NCI-H345 (cell line): ENCODE measurements at places on chromosomes 5 and 9.
A peak's percentile ranks its signal among the peaks of the same experiment; 100 is the strongest.

DNA sequence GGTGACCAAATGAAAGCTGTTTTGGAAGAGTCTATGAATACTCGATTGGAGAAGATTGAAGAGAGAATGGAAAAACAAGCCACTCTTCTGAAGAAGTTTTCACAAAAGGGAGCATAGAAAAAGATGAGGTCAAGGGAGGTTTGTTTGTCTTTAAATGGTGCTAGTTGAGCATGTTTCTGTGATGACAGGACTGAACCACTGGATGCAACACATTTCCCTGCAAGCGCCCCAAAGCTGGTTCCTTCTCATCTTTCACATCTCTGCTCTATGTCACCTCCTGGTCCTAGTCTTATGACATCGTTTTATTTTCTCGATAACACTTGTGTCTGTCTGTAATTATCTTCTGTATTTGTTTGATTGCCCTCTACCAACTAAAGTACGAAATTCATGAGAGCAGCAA lies 3.8 kb upstream of the CCDC192 start:
- DNase-seq: no peak

- DNase-seq: no peak
These were observed 9.9 kb upstream of the ANGPTL2 start for GRCh38 chr9:127132375-127132774.

DNA sequence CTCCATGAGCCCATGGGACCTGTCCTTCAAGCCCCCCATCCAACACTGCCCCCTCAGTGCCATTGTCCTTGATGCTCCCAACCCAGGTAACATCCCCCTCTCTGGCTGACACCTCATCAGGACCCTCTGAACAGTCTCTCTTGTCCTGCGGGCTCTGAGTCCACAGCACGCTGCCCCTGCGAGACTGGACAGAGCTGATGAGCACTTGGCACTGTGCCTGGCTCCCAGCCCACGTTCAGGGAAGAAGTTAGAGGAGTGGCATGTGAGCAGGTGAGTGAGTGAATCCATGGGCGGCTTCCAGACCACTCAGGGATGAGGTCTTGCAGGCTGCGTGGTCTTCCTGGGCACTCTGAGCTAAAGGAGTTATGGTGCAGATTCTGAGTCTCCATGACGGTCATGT lies 70.7 kb downstream of the PAX5 start:
- DNase-seq: no peak

DNA sequence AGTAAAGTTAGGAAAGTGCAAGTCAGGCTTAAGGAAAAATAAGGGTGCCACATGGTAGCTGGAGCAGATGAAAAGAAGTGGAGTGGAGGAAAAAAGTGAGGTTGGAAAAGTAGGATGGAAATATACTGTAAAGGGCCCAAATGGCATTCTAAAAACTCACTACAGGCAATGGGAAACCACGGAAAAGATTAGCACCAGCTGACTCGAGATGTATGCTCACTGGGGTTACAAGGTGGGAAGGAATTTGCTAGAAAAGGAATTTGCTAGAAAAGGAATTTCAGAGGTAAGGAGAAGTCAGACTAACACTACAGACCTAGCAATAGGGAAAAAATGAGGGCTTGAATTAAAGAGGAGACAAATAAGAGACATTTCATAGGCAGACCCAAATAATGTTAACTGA lies 3.6 kb downstream of the PSMD5 start:
- DNase-seq: no peak

DNA sequence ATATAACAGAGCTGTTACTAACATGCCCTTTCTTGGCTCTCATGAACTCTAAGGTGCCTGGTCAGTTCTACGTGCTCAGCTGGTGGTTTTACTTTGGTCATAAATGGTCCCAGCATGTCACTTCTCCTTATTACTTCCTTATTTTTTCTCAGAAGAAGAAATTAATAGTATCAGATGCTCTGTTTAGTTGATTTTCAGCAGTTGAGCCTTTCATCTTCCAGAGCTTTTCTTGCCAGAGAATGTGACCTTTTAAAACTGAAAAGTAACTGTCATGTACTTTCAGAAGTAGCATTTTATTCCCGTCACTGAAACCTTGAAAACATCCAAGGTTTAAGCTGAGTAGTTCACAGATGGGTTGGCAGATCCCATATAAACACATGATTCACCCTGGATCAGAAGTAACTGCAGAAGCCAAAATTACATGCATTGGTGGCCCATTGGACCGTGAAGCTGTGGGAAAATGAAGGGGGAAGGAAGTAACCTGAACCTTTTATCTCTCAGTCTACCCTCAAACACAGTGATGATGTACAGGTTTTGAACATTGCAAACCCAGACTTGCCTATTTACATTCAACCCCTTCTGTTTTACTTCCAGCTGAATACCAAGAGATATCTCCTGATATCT lies 50.5 kb downstream of the HACD4 start:
- no peak for DNase-seq

DNA sequence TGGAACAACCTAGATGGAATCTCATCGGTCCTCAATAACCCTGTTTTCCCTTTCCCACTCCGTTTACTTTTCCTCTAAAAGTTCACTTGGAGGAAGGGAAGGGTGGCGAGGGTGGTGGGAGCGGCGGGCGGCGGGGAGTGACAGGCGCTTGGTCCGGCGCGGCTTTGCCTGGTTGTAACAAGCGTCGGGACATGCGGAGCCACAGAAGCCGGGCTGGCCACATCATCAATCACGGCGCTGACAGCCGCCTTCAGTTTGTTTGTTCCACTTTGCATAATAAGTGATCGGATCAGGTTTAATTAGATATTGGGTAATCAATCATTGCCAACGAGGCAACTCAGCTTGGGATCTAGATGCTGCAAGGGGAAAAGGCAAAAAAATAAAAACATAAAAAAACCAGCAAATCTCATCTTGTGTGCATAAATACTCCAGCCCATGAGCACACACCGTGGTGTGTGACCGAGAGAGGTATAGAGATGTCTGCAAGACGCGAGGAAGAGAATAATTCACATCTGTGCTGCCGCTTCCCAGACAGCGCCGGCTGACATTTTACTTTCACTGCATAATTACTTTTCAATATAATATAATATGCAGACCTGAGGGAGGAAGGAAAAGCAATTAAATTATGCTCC lies 396.2 kb upstream of the IRX4 start:
- DNase-seq: no peak

- no peak for DNase-seq
These were observed 11.1 kb downstream of the LCP2 start for GRCh38 chr5:170286386-170286925.

GRCh38 chr9:28073270-28073669 lies 500.0 kb upstream of the C9orf72 start:
- peak; percentile 21 for DNase-seq

GRCh38 chr5:173884402-173885053 lies 3.6 kb upstream of the CPEB4 start:
- no peak for DNase-seq

DNA sequence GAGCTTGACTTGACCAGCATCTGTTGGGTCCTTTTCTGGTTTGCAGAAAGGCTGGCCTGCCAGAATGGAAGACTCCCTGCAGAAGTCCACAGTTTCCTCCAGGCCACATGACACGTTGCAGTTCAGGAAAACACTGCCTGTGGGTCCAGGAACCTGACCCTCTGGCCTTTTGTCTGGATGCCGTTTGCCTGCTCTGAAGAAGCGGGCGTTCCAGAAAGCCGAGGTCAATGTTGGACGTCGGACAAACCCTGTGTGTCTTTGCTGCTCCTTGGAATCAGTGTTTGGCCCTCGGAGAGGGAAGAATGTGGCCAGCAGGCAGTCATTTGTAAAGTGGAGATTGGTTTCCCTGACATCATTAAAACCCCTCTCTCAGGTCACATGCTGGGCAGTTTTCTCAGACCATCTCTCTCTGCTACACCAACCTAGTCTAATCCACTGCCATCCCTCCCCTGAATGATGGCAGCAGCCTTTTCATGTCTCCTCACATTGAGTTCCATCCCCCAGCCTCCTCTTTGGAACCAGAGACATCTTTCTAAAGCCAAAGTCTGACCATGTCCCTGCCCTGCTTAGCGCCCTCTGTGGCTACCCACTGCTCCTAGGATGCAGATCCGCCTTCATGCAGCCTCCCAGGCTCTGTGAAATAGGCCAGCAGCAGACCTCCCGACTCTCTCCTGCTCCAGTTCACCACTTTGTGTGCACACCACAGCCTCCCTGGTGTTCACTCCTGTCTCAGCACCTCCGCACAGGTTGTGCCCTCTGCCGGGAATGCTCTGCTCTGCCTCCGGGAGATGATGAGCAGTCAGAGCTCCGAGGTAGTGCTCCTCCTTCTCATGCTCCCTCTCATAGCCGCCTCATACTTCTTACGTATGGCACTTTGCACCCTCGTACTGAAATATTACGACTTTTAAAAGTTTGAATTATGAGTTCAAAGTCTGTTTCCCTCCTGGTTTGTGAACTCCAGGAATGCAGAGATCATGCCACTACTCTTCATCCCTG lies 75.6 kb downstream of the RALGPS1 start:
- no peak for DNase-seq

DNA sequence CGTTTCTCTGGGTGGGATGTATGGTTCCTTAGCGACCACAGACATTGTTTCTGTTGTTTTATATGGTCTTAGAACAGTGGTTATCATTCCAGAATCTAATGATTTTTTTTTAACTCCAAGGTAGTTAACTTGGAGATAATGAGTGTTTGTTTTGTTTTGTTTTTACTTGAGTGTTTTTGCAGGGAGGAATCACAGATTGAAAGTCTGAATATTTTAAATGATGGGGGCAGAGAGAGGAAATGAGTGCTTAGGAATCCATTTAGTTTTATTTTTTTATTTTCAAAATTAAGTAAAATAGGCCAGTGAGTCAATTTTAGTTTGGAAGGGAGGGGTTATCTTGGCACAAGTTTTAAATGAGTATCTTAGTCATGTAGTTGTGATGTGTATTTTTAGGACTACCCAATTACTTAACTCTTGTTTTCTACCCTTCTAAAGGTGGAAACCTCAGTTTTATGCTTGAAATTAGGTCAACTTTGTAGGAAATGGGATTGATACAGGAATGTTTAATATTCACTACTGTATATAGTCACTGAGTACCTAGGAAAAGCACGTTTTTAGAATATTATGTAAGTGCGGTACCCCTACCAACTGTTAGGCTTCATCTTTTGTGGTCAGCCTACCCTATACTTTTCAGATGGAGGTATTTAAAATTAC lies 2.0 kb downstream of the UBE2R2 start:
- DNase-seq: no peak

DNA sequence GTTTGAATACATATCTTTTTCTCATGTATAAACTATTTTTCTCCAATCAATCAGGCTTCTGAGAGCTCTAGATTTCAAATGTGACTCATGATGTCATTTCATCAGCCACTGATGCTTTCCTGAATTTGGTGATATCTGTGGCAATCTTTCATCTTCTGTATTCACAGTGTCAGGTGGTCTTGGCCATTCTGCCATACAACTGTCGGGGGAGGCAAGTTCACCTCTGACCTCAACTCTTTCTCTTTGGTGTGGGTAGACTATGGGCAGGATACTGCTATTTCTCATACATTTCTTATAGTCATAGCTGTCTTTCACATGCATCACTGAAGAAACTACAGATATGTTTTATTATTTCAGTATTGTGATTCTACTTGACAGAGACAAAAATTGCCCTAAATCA lies 414.1 kb upstream of the MEF2C start:
- no peak for DNase-seq

DNA sequence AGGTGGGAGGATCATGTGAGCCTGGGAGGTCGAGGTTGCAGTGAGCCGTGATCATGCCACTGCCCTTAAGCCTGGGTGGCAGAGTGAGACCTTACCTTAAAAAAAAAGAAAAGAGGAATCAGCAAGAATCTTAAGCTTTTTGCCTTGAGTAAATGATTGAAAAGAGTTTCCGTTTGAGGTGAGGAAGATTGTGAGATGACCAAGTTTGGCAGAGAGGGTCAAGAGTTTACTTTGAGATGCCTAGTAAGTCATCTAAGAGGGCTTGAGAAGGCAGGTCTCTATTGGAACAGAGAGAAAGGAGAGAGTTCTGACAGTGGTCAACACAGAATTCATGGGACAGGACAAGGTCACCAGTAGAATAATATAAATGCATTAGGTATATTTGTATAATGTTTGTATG lies 572.1 kb downstream of the TLE4 start:
- DNase-seq: no peak

DNA sequence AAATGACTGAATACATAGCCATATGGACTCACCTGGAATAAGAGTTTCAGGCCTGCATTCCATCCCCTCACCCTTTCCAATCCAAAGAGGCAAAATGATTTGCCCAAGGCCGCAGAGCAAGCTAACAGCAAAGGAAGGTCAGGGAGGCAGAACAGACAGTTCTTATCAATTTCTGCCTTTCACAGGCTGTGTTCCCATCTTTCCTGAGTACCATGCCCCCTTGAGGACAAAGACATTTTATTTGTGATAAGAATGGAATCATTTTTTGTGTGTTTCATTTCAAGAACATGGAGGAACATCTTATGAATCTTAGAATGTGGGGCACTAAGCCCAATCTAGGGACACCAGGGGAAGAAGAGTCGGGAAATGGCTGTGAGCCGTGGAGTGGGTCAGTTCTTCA lies 13.9 kb downstream of the LHFPL2 start:
- no peak for DNase-seq

DNA sequence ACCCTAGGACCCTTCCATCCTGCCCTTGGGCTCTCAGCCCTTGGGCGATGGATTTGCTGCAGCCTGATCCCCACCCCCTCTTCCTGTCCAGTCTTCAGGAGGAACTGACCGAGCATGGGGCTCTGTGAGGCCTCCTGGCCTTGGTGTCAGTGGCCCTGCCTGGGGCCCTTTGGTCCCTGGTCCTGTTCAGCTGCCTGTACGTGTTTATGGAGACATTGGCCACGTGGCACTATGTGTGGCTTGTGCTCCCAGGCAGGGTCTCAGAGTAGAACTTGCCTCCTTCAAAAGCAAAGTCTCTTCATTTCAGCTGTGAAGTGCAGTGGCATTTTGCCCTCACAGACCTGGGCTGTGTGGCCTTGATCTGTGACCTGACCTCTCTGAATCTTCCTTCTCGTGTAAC lies 11.1 kb downstream of the FCN2 start:
- no peak for DNase-seq
